Hematopoietic multipotent progenitor cell treated with erythropoietin and hydrocortisone succinate and interleukin-3 and kit ligand, for 15 days (in vitro differentiated cells): ENCODE measurements at places on chromosomes 5 and 9.

- no peak for DNase-seq
These were observed 3.3 kb upstream of the CLTA start for GRCh38 chr9:36187414-36187813.

- no peak for DNase-seq
These were observed 23.2 kb downstream of the CACNA1B start for GRCh38 chr9:137900584-137901310.

GRCh38 chr9:38085308-38085707 lies 16.3 kb upstream of the SHB start:
- no peak for DNase-seq

DNA sequence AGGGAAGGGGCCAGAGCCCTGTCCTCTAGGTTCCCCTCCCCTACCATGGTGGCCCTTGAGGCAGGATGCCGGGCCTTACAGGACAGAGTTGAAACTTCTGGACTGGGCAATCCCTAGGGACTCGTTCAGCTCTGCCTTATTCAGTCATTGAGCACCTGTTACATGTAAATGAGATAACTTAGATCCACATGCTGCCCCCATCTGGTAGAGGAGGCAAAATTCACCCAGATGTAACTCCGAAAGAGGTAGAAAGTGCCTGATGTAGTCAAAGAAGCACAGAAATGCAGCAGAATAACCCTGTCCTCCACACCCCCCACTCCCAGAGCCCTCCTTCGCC lies 1.5 kb downstream of the GGTA1 start:
- DNase-seq, result peak; percentile 47

DNA sequence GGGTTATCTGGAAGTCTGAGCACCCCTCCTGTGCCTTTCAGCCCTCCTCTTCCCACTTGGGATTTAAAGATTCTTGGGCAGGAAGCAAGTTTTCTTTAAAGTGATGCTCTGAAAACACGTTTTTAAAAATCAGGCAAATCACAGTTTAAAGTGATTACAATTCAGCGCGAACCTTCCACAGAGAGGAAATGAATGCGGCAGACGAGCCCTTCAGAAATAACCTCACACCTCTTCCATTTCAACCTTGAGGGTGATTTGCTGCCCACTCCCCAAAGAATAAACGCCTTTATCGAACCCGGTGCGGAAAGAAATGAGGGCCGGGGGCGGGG lies 2.3 kb upstream of the EFNA5 start:
- no peak for DNase-seq

DNA sequence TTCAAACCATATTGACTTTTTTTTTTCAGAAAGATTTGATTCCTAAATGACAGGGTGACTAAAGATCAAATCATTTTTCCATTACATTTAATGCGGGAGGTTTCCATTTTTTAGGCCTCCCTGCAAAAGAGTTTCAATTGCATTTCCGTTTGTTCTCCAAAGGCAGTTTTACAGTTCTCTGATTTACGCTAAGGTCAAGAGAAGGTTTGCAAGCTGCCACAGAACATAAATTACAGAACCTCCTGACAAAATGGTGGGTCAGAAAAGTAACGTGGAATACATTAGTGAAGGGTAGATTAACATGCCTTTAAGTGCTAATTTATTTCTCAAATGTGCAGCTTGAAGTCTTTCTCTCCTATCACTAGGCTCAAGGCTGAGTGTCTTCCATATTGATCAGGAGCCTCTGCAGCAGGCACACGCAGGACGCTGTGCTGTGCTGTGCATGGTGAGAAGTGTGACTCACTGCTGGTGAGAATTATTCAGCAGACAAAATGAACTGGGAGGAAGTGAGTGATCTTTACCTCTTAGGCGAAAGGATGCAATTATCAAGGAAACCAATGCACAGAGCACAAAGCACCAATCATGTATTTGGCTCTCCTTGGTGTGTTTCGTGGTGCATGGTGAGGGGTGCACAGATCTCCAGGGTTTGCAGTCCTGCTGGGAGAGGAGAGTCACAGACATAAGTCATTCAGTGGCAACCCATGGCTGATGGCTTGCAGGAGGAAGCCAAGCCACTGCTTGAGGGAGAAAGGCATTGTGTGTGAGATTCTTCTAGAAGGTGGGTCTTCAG lies 136.3 kb downstream of the TENT4A start:
- no peak for DNase-seq

DNA sequence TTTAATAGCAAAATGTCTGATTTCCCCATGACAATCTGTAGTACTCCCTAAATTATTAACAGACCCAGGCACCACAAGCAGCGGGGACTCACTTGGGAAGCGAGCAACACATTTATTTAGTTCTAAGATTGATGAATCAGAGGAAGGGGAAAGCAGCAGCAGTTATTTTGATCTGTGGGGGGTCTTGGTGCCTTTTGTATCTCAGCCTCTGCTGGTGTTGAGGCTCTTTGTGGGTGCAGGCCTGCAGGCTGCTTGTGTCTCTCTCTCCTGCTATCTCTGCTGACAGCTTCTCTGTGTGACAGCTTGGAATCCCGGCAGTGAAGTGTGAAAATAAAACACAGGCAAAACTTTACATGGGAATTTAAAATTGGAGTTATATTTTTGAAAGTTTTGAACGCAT lies 878.2 kb upstream of the DMAC1 start:
- no peak for DNase-seq

GRCh38 chr5:14204785-14205321 lies 61.7 kb downstream of the TRIO start:
- no peak for DNase-seq

GRCh38 chr5:151264113-151264512 lies 11.1 kb downstream of the GM2A start:
- DNase-seq, result no peak

DNA sequence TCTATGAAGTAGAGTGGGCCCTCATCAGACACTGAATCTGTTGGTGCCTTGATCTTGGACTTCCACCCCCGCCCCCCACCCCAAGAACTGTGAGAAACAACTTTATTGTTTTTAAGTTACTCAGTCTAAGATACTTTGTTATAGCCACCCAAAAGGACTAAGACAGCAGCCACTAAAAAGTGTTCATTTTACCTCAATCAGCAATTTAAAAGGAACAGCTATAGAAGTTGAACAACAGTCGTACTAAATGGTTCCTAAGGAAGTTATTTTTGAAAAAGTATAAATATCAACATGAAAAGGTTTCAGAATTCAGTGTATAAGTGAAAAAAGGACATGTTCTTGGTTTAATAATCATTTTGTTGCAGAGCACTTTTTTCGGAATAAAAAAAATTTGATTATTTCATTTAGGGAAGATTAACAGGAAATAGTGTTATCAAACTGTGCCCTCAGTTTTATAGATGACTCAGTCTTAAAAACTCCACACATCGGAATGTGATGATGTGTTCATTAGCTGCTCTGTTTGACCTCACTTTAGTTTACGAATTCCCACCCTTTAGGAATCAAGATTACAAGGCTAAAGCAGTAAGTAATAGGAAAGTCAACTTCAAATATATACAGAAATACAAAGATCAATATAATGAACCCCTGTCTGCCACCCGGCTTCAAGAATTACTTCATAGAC lies 71.2 kb downstream of the MTAP start:
- no peak for DNase-seq

GRCh38 chr5:172451771-172452197 lies 2.5 kb downstream of the SH3PXD2B start:
- DNase-seq, result no peak

GRCh38 chr9:132798817-132799790 lies 79.0 kb downstream of the AK8 start:
- DNase-seq, result peak; percentile 78

- no peak for DNase-seq
These were observed 43.1 kb upstream of the RXRA start for GRCh38 chr9:134283111-134283515.

GRCh38 chr5:84685121-84685894 lies 300.6 kb upstream of the EDIL3 start:
- no peak for DNase-seq

- no peak for DNase-seq
These were observed 78.3 kb downstream of the FBXL17 start for GRCh38 chr5:108303611-108304010.

- no peak for DNase-seq
These were observed 17.4 kb downstream of the LMNB1 start for GRCh38 chr5:126794157-126794828.

GRCh38 chr9:136865041-136865767 lies 904 bp downstream of the EDF1 start:
- DNase-seq, result no peak

- DNase-seq, result no peak
These were observed 245.3 kb downstream of the ENC1 start for GRCh38 chr5:74394916-74395880.

DNA sequence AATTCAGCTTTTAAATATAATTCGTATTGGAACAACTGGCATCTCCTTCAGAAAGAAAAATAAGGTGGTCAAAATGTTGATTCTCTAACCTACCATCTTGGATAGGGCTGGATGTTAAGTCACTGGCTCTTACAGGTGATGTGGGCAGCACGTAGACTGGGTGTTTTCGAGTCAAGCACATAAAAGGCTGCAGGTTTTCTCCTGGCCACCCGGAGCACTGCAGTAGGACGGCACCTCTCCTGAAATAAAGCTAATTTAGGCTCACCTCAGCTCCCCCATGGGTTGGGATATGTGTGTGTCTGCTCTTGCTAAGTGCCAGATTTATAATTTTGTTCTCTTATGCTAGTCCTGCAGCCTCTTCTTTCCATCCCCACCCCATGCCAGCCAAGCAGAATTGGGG lies 80.3 kb downstream of the IQGAP2 start:
- no peak for DNase-seq

GRCh38 chr5:20497356-20497755 lies 509.4 kb upstream of the CDH18 start:
- no peak for DNase-seq

DNA sequence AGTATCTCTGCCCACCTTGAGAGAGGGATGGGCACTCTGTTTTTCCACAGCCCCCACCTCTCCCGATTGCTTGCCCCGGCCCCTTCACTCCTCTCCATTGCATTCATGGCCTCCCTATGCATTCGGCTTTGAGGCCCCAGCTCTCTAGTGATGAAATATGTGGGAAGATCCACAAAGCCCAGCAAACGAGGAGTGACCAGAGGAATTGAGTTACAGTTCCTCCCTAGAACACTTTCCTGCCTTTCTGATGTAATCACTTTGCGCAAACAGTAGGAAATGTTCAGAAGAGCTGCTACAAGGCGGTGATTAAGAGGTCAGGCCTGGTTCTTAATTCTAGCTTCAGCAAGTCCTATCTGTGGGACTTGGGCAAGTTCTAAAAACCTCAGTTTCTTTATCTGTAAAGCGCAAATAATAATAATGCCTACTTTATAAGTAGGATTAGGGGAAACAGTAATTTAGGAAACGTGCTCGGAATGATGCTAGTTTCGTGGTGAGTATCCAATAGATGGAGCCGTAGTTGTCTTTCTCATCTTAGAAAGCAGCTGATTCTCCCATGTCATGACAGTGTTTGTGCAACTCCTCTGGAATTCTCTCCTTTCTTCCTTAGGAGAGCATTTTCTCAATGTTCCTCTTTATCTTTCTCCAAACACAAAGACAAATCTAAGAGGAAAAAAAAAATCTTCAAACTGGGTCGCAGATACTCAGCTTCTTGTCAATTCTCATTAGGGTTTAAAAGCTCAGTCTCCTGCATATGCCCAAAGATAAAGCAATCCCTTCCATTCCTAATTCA lies 99.5 kb upstream of the MSX2 start:
- DNase-seq, result no peak

DNA sequence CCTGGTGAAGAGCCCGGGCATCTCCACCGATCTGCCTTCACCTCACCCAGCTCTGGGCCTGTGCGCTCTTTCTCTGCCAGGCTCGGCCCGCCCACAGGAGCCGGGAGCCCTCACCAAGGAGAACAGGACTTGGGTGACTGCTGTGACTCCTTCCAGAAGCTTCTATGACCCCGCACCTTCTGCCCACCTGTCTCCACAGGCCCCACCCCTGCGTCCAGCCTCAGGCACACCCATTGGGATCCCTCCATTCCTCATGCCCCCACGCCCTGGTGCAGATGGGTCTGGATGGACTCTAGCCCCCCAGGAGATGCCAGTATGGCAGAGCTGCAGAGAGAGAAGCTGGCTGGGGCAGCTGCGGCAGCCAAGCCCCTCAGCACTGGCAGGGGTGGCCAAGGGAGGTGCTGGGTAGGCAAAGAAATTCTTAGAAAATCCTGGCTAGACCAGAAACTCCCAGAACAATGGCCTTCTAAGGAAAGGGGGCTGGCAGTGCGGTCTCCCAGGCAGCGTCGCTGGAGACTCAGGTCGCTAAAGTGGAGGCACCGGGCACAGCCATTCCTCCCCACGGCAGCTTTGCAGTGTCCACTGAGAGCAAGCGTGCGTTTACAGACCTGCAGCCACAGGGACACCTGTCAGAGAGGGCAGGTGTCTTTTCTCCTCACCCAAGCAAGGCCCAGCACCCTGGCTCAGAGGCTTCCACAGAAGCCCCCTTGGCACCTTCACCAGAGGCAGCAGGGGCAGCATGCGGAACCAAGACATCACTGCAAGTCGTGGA lies 17.3 kb downstream of the LPCAT1 start:
- DNase-seq, result no peak

- DNase-seq, result peak; percentile 35
These were observed 144.9 kb downstream of the MYO10 start for GRCh38 chr5:16791036-16791705.

- DNase-seq, result no peak
These were observed 127.6 kb downstream of the RFX3 start for GRCh38 chr9:3398232-3398648.

DNA sequence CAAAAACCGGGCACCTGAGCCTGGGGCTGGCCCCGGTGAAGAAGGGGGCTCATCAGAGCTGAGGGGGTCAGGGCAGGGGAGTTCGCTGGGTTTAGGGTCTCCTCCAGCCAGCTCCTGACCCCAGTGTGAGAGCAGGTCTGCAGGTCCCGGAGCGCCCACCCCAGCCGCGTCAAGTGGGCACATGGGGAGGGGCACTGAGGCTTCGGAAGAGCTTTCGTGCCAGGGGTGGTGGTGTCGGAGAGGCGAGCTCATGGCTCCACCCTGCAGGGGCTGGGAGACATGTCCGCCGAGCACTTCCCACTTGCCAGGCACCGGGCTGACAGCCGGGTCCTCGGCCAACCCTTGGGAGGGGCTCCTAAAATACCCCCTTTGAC lies 13.2 kb downstream of the VAV2 start:
- no peak for DNase-seq

GRCh38 chr5:133287500-133287899 lies 235.7 kb downstream of the HSPA4 start:
- no peak for DNase-seq

DNA sequence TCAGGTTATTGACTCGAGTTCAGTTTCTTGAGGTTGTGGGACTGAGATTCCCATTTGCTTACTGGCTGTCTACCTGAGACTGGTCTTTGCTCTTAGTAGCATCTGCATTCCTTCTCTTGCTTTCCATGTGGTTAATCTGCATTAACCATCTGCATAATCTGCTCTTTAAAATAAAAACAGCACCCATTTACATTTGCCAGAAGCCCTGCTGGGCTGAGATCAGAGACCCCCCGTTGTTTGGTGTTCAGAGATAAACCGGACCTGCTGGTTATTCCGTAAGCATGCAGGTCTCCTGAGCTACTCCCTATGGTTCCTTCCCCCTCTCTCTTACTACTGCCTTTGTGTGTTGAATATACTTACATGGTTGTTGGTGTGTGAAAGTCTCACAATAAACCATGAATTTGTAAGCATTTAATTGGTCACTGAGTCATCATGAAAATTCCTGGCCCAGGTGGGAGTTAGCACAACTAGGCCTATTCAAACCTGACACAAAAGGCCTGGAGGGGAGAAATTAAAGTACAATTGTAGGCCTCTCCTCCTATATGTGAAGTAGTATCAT lies 396.7 kb downstream of the MRPS30 start:
- no peak for DNase-seq
